ENCODE measurements at places on chromosomes 5 and 9. TPM values are rescaled to one million over a fixed set of nuclear protein-coding genes. Genes with fewer than 3 reads are reported as not detected.

Gene ENG
- 0.13 TPM for total RNA-seq

Gene KIF4B
- total RNA-seq: 0.13 TPM

DNA sequence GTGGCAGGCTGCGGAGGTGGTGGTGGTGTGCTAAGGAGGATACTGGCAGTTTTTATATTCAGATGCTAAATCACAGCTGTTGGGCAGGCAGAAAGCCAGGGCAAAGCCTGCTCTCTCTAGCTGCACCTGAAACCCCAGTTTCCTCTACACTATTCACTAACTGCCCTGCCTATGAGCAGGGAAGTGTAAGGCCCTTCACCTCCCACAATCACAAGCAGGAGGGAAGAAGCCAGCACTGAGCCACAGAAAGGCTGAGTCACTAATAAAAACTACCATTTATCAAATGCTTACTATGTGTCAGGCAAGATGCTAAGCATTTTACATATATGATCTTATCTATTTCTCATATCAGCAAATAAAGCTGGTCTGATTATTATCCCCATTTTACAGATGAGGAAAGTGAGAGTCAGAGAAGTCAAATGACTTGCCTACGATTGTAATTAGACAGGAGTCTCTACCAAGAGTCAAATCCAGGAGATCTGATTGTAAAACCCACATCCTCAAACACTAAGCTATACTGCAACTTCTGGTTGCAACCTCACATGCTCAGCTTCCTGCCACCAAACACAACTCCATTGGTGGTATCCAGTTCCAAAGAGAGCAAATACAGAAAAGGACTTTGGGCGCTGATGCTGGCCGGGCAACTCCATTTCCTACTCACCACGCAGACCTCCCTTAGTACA lies 17.7 kb upstream of the IL6ST start:
- peak; percentile 67 for DNase-seq

DNA sequence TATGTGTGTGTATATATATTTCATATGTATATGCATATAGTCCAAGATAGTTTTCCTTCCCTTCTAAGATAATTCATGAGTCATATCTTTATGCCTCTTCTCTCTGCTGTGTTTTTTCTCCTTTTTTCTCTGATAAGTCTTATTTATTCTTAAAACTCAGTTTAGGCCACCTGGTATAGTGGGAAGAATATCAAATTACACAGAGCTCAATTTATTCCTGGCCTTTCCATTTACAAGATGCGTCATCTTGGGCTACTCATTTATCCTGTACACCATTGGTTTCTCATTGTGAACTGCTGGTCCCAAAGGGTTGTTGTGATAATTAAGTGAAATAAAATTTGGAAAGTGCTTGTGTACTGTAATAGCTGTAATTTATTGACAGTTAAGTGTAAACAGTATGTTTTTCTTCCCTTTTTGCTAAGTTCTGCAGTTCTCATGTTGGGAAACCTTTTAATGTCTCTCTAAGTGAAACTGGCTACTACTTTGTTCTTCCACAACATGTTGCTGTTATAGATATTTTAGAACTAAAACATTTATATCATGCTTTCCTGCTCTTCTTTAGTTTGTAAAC lies 19.4 kb downstream of the CCDC171 start:
- DNase-seq: no peak

GRCh38 chr9:130973686-130974281 lies 34.7 kb upstream of the FIBCD1 start:
- no peak for DNase-seq

DNA sequence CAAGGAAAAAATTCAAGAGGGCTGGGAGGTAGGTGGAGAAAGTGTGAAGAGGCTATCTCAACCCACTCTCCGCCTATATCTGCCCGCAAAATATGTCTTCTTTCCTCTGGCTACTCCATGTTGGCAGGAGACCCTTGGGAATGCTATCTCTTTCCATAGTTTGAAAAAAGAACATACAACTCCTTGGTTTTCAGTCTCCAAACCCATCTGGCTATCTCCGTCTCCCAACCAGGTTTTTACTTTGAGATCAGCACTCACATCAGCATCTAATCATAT lies 109.9 kb upstream of the IFNE start:
- no peak for DNase-seq

GRCh38 chr5:77396017-77396416 lies 96.1 kb downstream of the WDR41 start:
- no peak for DNase-seq

DNA sequence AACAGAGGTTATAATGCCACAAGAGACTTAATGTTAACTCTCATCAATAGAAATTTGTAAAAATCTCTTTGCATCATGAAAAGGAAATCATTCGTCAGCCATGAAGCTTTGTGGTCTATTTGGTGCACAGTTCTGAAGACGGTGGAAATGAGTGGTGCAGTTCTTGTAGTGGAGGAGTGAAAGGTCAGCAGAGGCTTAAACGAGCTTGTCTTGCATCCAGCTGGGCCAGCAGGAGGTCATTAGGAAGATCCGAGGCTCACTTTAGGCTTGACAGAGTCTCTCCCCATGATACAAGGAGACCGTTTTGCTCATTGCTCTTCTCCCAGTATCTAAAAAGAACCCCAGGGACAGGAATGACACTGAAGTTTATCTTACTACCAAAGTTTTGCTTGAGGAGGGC lies 440.8 kb downstream of the BNC2 start:
- no peak for DNase-seq

GRCh38 chr5:53045263-53045662 lies 56.1 kb downstream of the ITGA2 start:
- no peak for DNase-seq

Data from bronchial epithelial cell (primary cell).